ENCODE measurements at places on chromosomes 7 and 10. TPM values are rescaled to one million over a fixed set of nuclear protein-coding genes. Genes with fewer than 3 reads are reported as not detected.

The ZNF138 gene
- 4.4 TPM for total RNA-seq

The ACSM6 gene
- total RNA-seq = not detected

The DDX21 gene
- 42.9 TPM for total RNA-seq

The ZPBP gene
- total RNA-seq = not detected

The CCDC3 gene
- under 0.01 TPM for total RNA-seq

The CCDC172 gene
- not detected for total RNA-seq

The SPDYE6 gene
- total RNA-seq = not detected

The OPN4 gene
- not detected for total RNA-seq

The POLR3A gene
- 10.7 TPM for total RNA-seq

The MYOF gene
- 58.1 TPM for total RNA-seq

The MRPS16 gene
- total RNA-seq = 52.1 TPM

The OPN1SW gene
- not detected for total RNA-seq

The CXCL12 gene
- 7.1 TPM for total RNA-seq

The DKK1 gene
- total RNA-seq = 15.7 TPM

The PRKG1 gene
- 0.87 TPM for total RNA-seq

The STOX1 gene
- total RNA-seq = 0.22 TPM

The IGFBP1 gene
- 0.20 TPM for total RNA-seq

The LRRC17 gene
- 2.0 TPM for total RNA-seq

The AP5Z1 gene
- total RNA-seq = 20.2 TPM

The SHOC2 gene
- total RNA-seq = 34.4 TPM

The SH3PXD2A gene
- 2.0 TPM for total RNA-seq

The FAM180A gene
- not detected for total RNA-seq

The OR2A12 gene
- total RNA-seq = not detected

The NEUROD6 gene
- not detected for total RNA-seq

The ADAM12 gene
- 0.65 TPM for total RNA-seq

The CDK14 gene
- total RNA-seq = 1.6 TPM

The CBX3 gene
- total RNA-seq = 95.0 TPM

The SPDYE5 gene
- not detected for total RNA-seq

The STAG3 gene
- 0.20 TPM for total RNA-seq

The CD36 gene
- total RNA-seq = 157 TPM

The PPP1R3A gene
- not detected for total RNA-seq

The RAB19 gene
- total RNA-seq = 0.22 TPM

The PURB gene
- total RNA-seq = 14.7 TPM

The HTR7 gene
- total RNA-seq = under 0.01 TPM

The AKR1C1 gene
- 8.7 TPM for total RNA-seq

The NKX6-2 gene
- not detected for total RNA-seq

The KIF20B gene
- total RNA-seq = 5.0 TPM

The GPR15LG gene
- not detected for total RNA-seq

The HOXA5 gene
- total RNA-seq = 7.0 TPM

The GALNT11 gene
- 39.3 TPM for total RNA-seq

The ELAPOR2 gene
- 84.1 TPM for total RNA-seq

The SPDYE9 gene
- not detected for total RNA-seq

The PDSS1 gene
- 4.6 TPM for total RNA-seq

The GJD4 gene
- total RNA-seq = not detected

The ACTL6B gene
- not detected for total RNA-seq

The C10orf53 gene
- total RNA-seq = not detected

The FXYD4 gene
- total RNA-seq = not detected

The LIPN gene
- not detected for total RNA-seq

The TCERG1L gene
- not detected for total RNA-seq

The SYCE1 gene
- total RNA-seq = not detected

The MMRN2 gene
- 96.3 TPM for total RNA-seq

The PHYHIPL gene
- not detected for total RNA-seq

The TMEM130 gene
- not detected for total RNA-seq
